ENCODE measurements at places on chromosomes 13 and 19.

DNA sequence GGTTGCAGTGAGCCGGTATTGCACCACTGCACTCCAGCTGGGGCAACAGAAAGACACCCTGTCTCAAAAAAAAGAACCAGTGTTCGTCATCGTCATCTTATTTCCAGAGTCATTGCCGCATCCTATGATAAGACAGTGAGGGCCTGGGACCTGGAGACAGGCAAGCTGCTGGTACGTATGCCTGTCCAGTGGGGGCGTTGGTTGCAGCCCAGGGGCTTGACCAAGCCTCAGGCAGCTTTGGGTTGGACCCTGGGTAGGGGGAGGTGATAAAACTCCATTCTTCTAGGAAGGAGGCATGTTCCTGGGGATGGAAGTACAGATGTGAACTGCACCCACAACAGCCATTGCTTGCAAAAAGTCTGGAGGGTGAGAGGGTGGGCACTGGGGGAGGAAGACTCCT is 15.6 kb downstream of the WDR88 start:
- DNase-seq = no peak

DNA sequence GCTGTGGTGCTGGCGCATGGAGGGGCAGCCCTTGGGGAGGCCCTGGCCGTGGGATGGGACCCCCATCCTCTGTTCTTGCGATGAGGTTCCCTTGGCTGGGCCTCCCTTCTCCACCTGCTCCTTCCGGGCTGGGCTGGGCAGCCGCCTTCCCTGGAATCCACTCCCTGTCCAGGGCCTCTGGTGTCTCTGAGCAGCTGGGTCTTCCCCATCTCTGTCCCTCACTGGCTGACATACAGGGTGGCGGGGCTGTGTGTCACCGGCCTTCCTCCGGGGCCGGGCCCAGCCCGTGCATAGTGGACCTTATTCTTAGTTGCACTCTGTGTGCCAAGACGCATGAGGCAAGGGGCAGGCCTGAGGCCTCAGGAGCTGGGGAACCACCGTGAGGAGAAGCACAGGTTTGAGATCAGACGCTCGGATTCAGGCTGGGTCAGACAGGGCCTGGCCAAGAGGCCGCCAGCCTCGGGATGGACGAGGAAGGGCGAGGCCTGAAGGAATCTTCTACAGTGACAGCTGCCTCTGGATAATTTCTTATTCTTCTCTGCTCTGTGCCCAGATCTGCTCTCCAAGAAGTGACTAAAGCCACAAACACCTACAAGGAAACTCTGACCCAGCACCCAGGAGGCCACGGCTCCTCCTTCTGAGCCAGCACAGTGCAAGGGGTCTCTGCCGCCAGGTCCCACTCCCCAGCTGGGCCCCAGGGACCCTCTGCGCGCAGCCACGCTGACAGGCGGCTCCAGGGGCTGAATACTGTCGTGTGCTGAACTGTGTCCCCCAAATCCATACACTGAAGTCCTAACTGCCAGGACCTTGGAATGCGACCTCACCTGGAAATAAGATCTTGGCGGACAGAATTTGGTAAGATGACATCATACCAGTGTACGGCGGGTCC is 11.0 kb downstream of the SGTA start:
- no peak for DNase-seq

DNA sequence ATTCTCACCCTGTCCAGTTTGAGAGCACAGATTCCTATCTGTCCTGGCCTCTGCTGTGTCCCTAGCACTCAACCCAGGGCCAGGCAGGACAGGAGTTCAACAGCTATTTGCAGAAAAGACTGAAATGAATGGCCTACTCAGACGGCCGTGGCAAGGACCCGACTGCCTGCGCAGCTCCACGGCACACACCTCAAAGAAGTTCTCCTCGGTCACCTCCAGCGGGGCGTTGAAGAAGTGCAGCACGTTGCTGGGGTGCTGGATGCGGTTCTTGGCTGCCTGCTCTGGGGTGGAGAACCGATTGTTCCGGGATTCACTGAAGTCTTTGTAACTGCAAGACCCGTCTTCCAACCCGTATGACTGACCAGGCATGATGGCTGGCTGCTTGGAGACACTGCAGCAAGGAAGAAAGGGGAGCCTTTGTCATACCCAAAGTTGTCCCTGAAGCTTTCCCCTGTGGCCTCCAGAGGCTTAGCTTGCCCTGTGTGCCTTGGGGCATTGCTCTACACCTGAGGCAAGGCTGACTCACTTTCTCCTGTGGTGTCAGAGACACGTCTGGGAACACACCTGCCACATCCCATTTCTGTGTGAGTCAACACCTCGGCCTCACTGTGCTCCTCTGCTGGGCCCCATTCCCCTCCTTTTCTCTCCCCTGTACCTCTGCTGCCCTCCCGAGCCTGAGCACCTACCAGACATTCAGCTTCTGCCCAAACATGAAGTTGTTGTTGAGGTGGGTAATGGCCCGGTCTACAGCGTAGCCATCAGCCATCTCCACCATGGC is 6.8 kb upstream of the ECH1 start:
- no peak for DNase-seq

- no peak for DNase-seq
Observed at GRCh38 chr19:29766100-29766499, 45.7 kb upstream of the CCNE1 start.

- DNase-seq = no peak
Observed at GRCh38 chr19:50542943-50543342, 25.3 kb downstream of the LRRC4B start.

GRCh38 chr13:113106711-113107351 is 1.2 kb downstream of the F7 start:
- DNase-seq = no peak

DNA sequence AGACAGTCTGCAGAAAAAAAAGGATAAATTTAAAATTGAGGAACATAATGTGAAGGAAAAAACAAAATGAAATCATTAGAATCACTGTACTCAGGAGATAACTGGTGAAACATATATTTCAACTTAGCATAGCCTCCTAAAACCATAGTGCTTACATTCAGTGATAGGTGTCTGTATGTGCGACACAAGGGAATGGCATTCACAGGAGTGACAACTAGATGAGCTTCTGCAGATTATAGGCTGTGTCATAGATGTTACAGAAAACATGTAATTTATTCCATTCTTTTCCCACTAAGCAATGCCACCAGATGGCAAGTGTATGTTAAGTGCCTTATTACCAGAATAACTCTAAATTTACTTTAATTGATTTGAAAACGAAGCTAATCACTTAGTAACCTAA is 960.0 kb upstream of the PCDH20 start:
- no peak for DNase-seq

GRCh38 chr19:22503524-22503923 is 81.4 kb upstream of the ZNF98 start:
- no peak for DNase-seq

DNA sequence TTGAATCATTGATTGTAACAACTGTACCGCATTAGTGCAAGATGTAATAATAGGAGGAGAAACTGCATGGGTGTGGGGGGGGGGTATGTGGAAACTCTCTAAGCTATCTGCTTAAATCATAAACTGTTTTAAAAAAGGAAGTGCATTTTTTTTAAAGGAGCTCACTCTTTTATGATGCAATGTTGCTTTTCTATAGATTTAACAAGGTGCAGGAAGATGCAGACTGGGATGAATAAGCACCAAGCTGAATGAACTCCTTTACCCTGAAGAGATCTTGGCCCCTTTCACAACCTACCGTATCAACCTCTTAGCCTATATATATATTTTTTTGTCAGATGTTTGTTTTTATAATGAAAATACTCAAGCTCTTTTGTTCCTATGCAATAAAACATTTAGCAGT is 95.9 kb downstream of the AKAP11 start:
- no peak for DNase-seq

GRCh38 chr19:16788479-16788878 is 40.7 kb upstream of the SIN3B start:
- DNase-seq = no peak

- no peak for DNase-seq
Observed at GRCh38 chr13:99221567-99222239, 21.0 kb downstream of the UBAC2 start.

DNA sequence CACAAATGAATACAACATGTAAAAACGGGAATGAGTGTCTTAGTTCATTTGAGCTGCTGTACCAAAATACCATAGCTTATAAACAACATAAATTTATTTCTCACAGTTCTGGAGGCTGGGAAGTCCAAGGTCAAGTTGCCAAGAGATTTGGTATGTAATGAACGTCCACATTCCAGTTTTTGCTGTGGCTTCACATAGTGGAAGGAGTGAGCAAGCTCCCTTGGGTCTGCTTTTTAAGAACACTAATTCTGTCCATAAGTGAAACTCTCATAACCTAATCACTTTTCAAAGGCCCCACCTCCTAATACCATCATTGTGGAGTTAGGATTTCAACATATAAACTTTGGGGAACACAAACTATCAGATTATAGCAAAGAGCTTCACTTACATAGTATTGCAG is 1189.6 kb downstream of the PCDH9 start:
- DNase-seq = no peak

DNA sequence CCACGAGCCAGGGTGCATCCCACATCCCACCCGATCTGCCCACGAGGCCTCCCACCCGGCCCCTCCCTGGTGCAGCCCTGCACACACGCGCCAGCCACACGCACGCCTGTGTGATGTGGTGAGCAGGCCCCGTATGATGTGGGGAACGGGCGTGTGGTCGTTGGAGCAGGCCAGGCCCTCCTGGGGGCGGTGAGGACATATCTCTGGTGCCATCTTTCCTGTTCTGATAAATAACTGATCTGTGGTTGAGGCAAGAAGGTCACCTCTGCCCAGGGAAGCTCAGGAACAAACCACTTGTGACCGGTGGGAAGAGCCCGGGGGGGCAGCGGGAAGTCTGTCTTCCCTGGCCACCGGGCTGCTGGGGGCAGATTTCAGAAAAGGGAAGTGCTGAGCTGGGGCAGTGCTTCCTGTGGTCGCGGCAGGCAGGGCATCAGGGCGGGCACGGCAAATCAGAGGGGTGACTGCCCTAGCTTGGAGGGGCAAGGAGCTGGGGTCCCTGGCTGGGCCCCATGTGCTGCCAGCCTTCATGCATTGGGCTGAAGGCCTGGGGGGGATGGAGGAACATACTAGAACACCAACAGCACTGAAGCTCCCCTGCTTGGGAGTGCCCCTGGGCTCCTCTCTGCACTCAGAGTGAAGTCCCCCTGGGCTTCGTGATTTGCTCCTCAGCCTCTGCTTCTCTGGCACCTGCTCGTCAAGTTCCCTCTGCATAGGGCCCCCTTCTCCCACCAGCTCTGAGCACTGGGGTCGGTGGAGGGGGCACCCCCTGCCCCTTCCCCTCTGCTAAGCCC is 35.2 kb upstream of the SLC7A10 start:
- no peak for DNase-seq

DNA sequence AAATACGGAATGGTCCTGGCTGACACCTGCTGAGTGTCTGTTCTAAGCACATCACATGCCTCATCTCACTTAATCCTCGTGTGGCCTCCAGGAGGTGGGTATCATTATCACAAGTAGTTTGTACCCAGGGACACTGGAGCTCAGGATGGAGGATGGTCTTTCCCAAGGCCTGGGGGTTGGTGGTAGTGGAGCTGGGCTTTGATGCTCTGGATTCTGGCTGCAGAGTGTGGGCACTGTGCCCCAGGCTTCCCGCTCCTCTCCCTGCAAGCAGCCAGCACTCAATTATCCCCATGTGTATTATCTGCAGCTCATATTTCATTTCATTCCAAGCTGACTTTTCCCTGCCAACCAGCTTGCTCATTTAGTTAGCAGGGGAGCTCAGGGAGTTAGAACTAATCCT is 52.1 kb downstream of the SIAH3 start:
- DNase-seq = no peak

DNA sequence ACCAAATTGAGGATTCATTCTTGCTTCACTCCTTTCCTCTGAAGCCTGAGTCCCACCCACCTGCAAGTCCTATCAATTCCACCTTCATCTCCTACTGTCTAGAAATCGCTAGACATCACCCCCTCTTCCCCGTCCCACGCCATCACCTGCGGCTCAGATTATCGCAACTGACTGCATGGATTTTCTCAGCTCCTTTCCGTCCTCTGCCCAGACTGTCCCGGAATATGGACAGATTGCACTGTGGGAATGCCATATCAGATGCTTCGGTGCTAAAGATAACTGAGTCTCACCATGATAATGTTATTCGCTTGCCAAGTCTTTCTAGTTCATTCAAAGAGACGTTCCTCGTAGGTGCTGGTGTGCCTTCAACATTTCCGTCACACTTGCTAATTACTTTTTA is 66.4 kb upstream of the USP29 start:
- DNase-seq = no peak

GRCh38 chr19:12669270-12670158 is 2.9 kb downstream of the WDR83 start:
- DNase-seq = peak; percentile 67

GRCh38 chr13:95035311-95036109 is 265.7 kb downstream of the ABCC4 start:
- no peak for DNase-seq

GRCh38 chr13:31310786-31311185 is 111.0 kb downstream of the B3GLCT start:
- DNase-seq = no peak

DNA sequence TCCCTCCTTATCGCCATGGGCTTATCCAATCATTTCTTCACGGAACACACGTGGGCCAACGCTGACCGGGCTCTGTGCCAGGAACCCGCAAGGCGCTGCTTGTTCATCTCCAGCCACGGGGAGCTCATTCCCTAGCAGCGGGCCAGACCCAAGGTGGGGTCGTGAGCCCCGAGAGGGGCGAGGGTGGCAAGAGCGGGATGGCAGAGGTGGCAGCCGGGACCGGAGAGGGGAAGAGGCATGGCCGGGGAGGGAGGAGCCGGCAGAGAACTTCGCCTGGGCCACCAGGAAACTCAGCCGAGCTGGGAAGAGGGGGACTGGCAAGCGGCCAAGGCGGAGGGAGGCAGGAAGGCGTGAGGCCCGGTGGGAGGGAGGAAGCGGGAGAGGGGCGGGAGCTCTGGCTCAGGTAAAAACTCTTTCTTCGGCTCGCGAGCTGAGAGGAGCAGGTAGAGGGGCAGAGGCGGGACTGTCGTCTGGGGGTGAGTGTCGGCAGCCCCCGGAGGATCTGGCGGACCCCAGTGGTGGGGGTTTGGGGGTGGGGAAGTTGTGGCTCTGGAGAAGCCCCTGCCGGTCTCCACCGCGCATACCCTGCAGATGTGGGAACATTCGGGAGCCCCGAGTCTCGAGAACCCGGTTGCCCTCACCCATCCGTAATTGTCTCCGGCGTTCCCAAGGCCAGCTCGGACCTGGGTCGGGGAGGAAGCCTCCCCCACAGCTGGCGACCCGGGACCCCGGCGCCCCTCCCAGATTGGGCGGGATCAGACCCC is at the start of gene B3GNT3:
B3GNT3 (plus strand) TSS at position 408 of the 764 bp plus-strand sequence. CDS start 12,670 bp downstream, outside the sequence.
- DNase-seq = no peak

DNA sequence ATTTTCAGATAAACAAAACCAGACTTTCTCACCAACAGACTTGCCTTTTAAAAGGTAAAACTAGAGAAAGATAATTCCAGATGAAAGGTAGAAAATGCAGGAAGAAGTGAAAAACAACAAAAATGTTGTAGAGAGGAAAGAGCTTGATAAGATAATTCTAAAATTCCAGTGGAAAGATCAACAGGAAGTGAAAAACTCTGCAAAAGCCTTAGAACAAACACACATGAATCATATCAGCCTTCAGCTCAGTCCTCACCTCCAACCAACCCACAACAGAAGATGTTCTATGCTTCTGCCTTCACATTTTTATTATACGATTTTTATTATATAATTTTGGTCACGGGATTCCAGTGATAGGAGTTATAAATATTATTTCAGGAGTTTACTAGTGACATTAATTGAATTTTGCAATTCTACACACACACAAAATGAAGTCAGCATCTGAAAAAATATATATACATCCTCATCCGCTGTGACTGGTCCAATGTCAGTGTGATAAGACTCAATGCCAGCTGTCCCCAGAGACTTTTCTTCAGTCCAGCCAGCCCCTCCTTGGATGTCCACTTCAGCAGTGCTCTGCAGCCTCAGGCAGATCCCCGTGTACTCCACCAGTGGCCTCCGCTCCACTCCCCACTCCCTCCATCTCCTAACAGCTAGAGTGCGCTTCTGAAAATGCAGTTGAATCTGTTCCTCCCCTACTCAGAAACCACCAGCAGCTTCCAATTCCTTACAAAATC is 57.9 kb downstream of the GADD45B start:
- no peak for DNase-seq
